ENCODE measurements at places on chromosomes 12 and 14.

DNA sequence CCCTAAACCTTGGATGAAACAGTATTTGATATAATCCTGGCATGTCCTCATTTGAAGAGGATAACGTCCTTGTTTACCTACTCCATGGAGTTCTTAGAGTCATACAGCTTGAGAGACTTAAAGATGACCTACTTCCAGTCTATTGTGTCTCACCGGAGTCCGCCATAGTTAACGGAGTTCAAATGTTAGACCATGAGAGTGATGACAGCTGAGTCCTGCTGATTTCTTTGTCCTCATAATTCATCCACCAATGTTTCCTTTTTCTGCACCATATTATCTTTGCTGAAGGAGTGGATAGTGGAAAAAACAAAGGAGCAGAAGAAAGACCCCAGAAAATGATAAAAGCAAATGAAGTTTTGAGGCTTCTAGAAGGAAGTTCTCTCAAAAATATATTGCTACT lies 75.8 kb upstream of the HIF1A start:
- no peak for DNase-seq

- DNase-seq: no peak
Measured at GRCh38 chr12:9066755-9067423, 48.8 kb downstream of the A2M start.

DNA sequence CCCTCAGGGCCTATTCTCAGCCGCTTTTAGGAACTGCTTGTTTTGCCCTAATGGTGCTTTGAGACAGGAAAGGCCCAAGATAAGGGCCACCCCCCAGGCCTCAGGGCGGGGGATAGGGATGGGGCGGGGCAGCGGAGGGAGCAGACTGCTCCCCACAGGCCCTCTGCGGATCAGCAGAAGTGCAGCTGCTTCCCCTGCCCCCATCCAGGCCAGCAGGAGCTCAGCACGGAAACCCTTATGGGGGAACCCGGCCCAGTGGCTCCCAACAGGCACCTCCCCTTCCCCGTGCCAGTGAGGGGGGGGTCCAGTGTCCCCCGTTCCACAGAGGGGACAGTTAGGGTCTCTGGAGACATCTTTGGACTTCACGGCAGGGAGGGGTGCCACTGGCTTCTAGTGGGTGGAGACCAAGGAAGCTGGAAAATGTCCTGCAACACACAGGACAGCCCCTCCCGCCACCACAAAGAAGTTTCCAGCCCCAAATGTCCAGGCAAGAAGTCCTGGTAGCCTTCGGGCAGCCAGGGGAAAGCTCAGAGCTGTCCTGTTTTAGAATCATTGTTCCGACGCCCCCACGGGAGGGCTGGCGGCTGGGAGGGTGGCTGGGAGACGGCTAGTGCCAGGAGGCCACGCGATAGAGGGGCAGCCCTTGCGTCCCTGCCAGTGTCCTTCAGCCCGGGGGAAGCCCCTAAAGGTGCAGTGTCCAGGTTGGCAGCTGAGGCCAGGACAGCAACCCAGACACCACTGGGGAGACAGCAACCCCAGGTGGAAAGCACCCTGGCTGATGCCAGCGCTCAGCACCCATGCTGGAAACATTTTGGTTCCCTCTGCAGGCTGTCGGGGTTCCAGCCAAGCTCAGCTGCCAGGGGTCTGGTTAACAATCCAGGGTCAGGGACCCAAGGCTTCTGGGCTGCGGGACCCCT lies 10.4 kb upstream of the GPR132 start:
- no peak for DNase-seq

GRCh38 chr12:87846045-87846444 lies 183.2 kb downstream of the C12orf50 start:
- DNase-seq: no peak

GRCh38 chr12:82787016-82787415 lies 100.3 kb downstream of the TMTC2 start:
- DNase-seq: no peak

GRCh38 chr14:87409393-87409792 lies 583.6 kb downstream of the GALC start:
- DNase-seq: no peak

- no peak for DNase-seq
Measured at GRCh38 chr12:131622422-131622955, 88.4 kb upstream of the SFSWAP start.

DNA sequence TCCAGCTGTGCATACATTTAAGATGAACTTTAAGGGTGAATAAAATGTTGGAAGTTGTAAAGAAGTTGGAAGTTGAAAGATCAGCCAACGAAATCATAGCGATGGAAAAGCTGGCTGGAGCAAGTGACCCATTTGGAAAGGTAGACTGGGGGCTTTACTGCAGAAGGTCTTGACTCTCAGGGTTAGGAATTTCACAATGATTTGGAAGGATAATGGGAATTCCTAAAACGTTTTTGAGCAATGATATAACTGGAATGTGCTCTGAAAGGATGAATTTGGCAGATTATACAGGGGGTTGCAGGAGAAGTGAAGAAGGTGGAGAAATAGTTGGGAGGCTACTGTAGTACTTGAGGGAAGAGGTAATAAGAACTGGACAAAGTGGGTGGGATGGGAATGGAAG lies 27.4 kb downstream of the EMP1 start:
- no peak for DNase-seq

DNA sequence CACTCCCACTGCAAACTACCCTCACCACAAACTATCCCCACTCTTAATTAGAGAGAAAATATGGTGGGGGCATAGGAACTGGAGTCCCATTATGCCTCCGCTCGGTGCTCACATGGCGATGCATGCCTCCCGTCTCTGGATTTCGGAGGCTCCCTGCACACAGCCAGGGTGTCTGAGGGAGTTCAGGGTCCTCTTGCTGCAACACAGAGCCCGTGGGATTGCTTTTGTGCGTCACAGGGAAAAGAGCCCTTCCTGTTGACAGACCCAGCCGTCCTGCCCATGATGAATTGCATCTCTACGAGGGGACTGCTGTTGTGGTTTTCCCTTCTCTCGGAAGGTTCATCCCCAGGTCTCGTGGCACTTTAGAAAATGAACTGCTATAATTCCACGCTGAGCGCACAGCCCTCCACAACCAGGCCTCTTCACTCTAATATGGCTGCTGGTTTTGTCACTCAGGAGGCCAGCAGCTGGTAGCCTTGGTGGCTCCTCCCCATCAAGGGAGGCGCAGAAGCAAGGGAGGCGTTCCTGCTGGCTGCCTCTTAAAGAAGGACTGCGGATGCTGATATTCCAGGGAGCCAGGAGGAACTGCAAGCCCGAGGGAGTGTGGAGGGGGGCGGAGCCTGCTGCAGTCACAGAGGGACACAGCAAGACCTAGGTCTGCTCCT lies 158.0 kb downstream of the KCNA5 start:
- DNase-seq: no peak

GRCh38 chr12:116892349-116893140 lies 11.3 kb upstream of the HRK start:
- DNase-seq: no peak

GRCh38 chr14:73246387-73247150 lies 9.3 kb downstream of the PAPLN start:
- DNase-seq: no peak

DNA sequence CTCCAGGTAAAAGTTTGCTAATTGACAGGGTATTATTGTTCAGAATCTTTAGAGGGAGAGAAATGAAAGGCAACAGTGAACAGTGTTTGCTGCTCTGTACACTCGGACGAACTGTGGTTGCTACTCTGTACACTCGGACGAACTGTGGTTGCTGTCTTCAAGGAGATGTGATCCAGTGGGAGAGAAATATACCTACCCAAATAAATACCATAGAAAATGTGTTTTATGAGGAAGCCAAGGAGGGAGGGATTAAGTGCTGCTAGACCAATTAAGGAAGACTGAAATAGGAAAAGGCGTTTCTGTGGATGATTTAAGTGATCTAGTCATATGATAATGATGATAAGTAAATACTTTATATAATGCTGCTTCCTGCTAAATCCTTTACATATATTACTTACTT lies 2.7 kb downstream of the STK38L start:
- no peak for DNase-seq

DNA sequence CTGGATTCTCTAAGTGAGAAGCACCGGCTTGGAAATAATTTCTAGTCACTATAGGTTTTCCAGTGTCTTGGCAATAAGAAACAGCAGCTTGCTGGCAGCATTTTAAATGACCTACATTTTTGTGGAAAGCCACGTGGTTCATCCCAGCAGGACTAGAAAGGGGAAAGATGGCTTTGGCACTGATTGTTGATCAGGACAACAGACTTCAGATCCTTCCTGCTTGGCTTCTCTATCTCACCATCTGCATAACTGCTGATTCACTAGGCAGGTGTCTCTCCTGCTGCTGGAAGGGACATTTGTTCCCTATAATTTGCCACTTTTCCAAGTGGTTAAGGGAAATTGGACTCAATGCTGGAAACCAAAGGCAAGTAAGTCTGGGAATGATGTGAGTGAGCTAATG lies 131.0 kb downstream of the TTC8 start:
- no peak for DNase-seq

DNA sequence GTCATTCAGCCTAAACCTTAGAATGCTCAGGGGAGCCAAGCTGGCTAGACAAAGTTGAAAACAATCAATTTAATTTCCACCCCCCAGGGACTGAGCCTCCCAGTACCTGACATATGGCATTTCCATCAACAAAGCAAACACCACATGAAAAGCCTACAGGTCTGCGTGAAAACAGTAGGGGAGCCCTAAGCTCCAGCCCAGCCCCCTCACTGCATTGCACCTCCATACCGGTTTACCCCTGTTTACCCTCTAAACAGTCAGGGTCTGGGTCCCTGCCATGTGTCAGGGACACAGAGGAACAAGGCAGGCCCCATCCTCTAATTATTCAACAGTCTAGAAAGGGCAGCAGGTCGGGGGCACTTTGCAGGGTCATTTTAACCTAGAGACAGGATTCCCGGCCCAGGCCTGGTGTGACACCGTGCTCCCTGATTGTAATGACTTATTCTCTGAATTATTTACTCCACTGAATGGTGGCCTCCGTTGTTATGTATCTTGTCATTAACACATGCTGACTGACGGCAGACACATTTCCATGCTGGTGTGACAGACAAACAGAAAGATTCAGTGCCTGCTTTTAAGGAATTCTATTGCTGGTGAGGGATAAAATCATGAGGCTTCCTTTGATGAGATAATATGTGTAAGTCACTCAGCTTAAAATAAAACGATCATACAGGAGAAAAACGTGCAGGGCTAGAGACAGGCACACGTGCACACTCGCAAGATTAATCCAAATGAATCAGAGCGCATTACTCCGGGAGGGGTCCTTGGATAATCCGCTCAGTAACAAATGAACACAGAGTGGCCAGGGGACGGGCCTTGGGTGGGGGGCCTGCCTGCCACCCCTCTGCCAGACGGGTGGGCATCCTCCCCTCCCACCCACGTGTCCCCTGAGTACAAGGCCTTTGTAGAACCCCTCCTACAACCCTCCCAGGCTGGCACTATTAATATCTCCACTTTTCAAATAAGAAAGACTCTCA lies 23.2 kb downstream of the CCDC88C start:
- DNase-seq: no peak

DNA sequence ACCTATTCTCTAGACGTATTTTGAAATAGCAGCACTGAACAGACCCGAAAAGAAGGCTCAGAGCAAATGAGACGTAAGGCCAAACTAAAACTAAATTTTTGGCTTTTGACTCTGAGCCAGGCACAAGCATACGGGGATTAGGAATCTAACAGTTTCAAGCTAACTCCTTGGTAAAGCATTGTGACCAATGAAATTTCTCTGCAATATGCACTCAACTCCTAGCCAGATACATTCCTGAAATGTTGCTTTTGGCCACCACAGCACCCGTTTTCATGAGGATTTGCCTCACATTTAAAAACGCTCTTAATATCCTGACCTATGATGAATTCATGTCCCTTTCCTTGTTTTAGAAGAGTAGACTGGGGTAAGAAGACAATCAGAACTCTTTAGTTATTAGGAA lies 53.1 kb upstream of the NPFF start:
- no peak for DNase-seq

- no peak for DNase-seq
Measured at GRCh38 chr12:20109676-20110075, 258.7 kb upstream of the PDE3A start.

DNA sequence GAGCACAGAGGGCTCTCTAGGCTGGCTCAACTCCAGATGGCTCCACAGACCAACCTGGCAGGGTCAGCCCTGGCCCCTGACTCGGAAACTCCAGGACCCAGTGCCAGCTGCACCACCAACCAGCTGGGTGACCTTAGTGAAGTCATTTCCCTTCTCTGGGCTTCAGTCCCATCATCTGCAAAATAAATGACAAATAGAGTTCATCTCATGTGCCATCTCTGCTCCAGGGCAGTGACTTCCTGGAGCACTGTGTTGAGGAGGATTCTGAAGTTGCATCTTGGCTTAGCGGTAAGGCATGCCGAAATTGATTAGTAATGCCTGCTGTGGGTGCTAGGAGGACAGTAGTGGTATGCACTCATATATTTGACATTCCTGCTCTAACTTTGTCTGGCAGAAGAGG lies 31.5 kb downstream of the DTX1 start:
- no peak for DNase-seq

DNA sequence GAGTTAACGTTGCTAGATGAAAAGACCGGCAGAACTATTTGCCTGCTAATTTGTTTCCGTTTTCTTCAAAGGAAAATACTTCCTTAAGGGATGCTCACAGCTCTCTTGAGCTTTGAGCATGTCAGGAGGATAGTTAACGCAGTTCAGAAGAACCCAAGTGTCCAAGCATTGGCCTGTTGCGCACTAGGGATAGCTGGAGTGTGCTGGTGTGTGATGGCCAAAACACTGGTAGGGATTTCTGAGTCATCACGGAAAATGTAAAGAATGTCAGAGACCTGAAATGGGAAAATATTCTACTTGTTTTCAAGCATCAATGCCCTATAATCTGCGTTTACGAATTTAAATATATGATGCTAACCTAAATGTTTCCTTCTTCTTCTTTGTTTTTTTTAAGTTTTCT lies 97.8 kb downstream of the VRK1 start:
- no peak for DNase-seq

GRCh38 chr12:4771960-4772566 lies 51.9 kb downstream of the GALNT8 start:
- no peak for DNase-seq

GRCh38 chr12:55172686-55173085 lies 46.5 kb downstream of the OR9K2 start:
- DNase-seq: no peak

GRCh38 chr12:130873825-130874224 lies 2.0 kb downstream of the RAN start:
- no peak for DNase-seq

- no peak for DNase-seq
Measured at GRCh38 chr14:81275305-81276072, 54.7 kb upstream of the GTF2A1 start.

DNA sequence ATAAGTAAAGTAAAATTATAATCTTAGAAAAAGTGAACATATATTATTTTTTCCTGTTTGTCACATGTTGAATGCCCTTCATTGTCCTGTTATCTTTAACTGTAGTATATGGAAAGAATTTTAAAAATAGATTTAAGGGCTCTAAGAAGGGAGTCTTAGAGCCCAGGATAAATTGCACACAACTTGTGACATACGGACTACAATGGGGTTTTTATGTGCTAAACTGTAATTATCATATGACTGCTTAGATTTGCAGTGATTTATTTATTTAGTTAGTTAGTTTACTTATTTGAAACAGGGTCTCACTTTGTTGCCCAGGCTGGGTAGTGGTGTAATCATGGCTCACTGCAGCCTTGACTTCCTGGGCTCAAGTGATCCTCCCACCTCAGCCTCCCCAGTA lies 187.8 kb upstream of the HMGA2 start:
- DNase-seq: no peak
